GM12864 (cell line): ENCODE measurements at places on chromosomes 7 and 10.

- DNase-seq = peak; percentile 74
Measured at GRCh38 chr10:11286261-11286852, 268.7 kb downstream of the CELF2 start.

- DNase-seq = no peak
Measured at GRCh38 chr10:3023892-3024291, 43.5 kb upstream of the PFKP start.

DNA sequence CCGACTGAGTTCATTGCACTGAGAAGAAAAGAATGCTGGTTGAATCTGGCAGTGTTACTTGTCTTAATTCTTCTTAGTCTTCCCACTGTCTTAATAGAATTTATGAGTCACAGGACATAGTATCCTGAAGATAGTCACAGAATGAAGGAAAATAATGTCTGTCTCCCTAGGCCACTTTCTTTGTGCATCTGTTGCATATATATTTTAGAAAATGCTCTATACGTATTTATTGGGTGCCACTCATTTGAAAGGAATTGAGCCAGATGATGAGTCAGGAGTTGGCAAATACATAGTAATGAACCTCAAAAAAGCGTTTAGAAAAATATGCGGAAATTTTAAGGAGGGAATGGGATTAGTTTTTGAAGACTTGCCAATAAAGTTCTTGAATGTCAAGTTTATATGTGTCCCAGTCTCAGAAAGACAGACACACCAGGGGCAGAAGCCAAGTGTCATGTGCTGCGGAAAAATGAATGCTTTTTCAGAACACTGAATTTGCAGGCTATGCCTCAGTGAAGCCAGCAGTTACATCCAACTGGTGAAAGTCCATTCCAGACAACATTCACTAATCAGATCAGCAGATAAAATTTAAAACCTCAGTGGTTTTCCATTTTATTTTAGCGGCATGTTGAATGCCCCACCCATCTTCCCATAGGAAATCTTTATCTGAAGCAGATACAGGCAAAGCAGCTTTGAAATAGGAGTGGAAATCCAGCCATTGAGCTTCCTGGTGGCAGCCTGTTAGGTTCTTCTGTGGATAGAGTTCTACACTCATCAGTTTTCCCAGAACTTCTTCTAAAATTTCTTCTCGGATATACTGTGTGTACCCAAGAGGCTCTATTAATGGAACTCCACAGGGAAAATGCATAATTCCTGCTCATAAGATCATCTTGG lies 308.4 kb downstream of the BICC1 start:
- DNase-seq = no peak

DNA sequence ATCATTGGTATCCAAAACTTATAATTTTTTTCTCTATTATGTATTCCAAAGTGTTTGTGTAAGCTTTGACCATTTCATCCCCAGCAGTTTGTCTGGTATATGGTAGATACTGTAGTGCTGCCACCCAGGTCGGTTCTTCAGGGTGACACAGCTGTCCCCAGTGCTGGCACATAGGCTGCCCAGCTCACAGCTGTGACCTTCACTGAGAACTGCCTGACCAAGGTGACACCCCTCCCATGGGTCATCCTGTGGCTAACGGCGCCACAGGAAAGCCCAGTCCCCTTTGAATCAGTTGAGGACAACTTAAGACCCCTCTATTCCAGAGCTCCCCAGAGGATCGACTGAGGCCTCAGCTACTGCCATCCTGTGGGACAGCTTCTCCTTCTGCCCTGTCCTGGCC lies 644.2 kb upstream of the FOXK1 start:
- DNase-seq = no peak

DNA sequence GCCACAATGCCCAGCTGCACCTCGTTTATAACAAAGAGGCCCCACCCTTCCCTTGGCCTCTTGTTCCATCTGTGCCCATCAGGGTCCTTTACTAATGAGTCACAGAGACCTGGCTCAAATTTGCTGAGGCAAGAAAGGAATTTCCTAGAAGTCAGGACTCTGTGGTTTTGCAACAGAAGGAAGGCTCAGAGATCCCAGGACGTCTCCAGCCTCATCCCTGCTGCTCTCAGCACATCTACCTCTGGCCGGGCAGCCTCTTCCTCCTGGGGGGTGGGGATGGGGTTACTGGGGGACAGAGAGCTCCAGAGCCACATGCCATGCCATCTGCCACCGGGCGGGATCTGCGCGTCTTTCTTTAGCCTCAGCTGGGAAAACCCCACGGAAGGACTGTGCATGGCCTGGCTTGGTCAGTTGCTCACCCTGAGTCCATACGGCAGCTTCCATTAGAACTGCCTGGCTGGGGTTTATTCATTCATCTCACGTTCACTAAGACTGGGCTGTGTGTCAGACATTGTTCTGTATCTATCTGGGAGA lies 41.9 kb upstream of the PSMG3 start:
- DNase-seq = no peak

GRCh38 chr10:14601872-14602725 lies 172.6 kb downstream of the FAM107B start:
- DNase-seq = peak; percentile 70

DNA sequence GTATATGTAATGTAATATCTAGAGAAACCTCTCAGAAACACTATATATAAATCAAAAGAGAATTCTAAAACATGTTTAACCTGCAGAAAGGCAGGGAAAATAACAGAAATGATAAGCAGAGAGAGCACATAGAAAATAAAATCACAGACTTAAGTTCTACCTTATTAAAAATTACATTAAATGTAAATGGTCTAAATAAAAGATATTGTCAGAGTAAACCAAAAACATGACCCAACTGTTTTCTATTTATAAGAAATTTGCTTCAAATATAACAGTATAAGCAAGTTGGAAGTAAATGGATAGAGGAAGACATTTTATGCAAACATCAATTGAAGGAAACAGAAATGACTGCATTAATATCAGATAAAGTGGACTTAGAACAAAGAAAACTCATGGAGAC lies 43.4 kb downstream of the HECTD2 start:
- DNase-seq = no peak

- no peak for DNase-seq
Measured at GRCh38 chr10:119396008-119396708, 146.4 kb downstream of the RGS10 start.

GRCh38 chr10:101816376-101816775 lies 1.9 kb downstream of the OGA start:
- DNase-seq = no peak

- no peak for DNase-seq
Measured at GRCh38 chr7:16528520-16528919, 1.9 kb downstream of the LRRC72 start.

- DNase-seq = no peak
Measured at GRCh38 chr7:28731092-28731658, 227.0 kb downstream of the TRIL start.

DNA sequence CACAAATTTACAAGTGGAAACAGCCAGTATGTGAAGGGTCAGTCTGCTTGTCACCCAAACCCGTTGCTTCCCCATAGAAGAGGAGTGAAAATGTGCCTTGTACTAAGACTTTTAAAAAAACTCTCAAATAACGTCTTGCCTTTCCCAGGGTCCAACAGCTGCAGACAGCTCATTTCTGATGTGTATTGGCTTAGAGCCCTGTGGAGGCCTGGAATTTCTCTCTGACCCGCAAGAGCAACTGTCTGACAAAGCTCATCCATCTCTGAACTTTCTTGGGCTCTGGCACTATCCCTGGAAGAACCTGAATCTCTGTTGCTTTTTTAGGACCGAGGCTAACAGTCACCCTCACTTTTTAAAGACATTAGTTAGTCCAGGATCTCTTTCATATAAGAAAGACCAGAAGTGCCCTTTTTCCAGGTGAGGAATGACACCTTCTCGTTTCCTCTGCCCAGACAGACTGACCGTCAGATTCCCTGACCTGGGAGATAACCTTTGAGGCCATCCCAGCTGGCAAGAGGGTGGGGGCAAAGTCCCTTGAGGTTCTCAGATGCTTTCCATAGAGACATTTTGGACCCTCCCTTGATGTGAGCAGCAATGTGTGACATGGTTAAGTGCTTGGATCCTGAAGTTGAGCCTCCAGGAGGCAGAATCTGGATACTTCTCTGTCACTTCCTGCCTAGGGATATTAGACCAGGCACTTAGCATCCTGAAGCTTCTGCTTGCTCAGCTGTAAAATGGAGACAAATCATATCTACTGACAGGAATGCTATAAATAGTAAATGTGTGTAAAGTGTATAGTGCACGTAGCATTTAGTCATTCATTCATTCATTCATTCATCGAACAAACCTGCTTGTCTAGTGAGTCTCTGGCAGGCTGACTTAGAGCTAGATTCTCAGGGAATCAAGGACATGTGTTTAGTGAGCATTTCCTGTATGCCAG lies 4.5 kb upstream of the NODAL start:
- DNase-seq = no peak

GRCh38 chr10:58631715-58632114 lies 119.0 kb downstream of the BICC1 start:
- DNase-seq = no peak

DNA sequence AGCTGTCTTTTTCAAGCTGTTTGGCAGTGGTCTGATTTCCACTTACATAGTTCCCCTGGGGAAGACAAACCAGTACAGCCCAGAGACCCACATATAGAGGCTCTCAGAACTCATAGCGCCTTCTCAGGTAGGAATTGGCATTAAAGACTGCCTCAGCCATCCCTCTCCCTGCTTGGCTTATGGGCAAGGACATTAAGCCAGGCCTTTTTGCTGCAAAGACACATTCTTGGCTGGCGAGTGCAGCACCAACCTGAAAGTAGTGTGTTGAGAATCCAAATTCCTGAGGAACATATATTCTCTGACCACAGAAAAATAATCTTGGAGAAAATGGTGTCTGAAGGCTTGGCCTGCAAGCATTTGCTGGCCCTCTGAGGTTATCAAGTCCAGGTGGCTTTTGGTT lies 39.2 kb upstream of the HPS1 start:
- DNase-seq = no peak

DNA sequence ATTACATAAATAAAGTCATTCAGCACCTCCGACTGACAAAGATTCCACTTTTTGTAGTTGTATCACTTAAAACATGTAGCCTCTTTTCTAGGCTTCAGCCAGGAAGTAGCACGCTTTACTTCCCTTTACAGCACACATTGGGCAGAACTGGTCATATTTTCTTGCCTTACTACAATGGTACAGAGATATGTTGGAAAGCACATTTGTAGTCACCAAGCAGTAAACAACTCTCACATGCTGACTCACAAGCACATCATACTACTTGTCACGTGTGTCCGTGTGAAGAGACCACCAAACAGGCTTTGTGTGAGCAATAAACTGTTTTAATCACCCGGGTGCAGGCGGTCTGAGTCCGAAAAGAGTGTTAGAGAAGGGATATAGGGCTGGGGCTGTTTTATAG lies 1071.8 kb downstream of the DNAJB9 start:
- DNase-seq = no peak

- DNase-seq = no peak
Measured at GRCh38 chr10:122363722-122364463, 10.6 kb upstream of the PLEKHA1 start.
